ENCODE measurements at places on chromosomes 16 and 17.

DNA sequence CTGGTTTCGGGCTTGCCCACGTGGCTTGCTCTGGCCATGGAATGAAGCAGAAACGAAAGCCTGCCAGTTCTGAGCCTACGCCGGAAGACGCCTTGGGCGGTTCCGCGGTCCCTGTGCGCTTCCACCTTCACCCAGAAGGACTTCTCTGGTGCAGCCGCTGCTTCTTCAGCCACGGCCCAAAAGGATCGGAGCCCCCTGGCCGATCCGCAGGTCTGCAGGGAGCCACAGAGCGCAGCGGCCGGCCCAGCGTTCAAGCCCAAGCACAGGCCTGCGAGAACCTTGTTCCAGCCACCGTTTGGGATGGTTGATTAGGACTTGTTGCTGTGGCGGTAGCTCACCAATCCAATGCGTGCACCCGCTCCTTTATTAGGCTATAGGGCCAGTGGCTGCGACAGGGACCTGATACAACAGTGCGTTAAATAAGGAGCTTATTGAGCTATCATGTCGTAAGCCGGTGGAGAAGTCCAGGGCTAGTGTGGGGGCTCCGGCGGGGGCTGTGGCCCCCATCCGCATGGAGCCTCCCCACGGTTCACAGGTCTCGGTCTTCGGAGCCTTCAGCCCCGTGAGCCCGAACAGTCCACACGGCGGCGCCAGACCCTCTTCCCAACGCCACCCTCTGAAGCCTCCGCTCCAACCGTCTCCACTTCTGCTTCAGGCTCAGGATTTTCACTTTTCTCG, 10.2 kb upstream of the MPP2 start:
- peak; percentile 61 for DNase-seq

- DNase-seq = no peak
Measured at GRCh38 chr17:44959821-44960531, 8.1 kb downstream of the C1QL1 start.

DNA sequence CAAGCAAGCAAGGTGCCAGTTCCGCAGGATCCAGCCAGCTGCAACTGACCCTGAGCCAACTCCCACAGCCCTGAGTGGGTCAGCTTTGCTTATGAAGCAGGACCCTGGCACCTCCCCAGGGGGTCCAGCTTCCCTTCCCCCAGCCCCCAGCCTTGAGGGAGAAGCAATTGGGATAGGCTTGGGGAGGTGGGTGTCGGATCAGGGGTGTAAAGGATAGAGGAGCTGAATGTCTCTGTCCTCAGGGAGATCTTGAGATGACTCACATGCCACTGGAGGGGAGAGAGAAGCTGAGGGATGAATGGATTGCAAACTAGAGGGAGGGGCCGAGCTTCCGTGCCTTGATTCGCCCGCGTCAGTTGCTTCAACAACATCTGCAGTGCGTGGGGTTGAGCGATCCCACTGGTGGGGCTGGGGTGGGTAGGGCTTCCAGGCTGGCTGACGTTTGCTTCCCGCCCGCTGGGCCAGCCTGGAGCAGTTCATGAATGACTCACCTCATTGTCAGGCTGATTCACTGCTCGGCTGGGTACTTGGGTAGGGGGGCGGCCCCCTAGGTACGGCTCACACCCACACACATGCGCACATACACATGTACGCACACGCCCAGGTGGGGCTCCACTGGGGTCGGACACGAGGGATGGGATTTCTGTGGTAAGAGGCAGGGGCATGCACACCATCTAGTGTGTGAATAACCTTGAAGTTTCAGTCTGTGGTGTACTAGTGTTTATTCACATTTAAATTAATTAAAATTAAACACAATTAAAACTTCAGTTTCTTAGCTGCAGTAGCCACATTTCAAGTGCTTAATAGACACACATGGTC, 3.6 kb upstream of the HROB start:
- DNase-seq = peak; percentile 98

GRCh38 chr17:52762794-52763167, 604.3 kb upstream of the CA10 start:
- no peak for DNase-seq

DNA sequence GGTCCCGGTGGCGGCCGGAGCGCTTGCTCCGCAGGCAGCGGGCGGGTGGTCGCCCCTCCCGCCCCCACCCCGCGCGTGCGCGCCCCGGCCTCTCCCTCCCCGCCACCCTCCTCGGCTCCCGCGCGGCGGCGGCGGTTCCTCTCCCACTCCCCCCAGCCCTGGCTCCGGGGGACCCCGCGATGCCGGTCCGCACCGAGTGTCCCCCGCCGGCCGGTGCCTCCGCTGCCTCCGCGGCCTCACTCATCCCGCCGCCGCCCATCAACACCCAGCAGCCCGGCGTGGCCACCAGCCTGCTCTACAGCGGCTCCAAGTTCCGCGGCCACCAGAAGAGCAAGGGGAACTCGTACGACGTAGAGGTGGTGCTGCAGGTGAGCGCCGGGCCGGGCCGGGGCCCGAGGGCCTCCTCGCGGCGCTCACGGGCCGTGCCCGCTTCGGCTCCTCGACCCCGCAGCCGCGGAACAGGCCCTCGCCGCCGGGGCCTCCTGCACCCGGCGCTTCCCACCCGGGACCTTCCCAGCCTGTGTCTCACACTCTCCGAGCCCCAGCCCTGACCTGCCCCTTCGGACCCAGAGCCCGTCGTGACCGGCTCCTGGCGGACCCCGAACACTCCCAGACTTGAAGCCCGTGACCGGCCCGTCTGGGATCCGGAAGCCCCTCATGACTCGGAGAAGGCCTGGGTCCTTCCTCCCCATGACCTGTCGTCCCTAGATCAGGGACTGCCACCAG, 490 bp downstream of the GID4 start:
- peak; percentile 64 for DNase-seq

DNA sequence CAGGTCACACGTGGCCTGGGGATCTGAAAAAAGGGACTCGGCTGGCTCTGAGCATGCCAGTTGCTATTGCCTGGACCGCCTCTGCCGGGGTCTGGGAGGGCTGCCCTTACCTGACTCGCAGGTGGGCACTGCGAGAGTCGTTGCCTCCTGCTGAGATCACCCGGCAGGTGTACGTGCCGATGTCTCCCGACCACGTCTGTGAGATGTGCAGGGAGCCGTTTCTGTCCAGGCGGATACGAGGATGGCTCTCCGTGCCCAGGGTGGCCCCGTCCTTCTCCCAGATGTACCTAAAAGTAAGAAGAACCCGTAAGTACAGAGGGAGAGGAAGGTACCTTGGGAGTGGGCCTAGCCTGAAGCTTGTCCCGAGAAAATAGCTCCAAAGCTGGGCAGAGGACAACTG, 112.0 kb upstream of the CDC42EP4 start:
- DNase-seq = no peak

GRCh38 chr16:179211-180092, 807 bp upstream of the HBQ1 start:
- no peak for DNase-seq

DNA sequence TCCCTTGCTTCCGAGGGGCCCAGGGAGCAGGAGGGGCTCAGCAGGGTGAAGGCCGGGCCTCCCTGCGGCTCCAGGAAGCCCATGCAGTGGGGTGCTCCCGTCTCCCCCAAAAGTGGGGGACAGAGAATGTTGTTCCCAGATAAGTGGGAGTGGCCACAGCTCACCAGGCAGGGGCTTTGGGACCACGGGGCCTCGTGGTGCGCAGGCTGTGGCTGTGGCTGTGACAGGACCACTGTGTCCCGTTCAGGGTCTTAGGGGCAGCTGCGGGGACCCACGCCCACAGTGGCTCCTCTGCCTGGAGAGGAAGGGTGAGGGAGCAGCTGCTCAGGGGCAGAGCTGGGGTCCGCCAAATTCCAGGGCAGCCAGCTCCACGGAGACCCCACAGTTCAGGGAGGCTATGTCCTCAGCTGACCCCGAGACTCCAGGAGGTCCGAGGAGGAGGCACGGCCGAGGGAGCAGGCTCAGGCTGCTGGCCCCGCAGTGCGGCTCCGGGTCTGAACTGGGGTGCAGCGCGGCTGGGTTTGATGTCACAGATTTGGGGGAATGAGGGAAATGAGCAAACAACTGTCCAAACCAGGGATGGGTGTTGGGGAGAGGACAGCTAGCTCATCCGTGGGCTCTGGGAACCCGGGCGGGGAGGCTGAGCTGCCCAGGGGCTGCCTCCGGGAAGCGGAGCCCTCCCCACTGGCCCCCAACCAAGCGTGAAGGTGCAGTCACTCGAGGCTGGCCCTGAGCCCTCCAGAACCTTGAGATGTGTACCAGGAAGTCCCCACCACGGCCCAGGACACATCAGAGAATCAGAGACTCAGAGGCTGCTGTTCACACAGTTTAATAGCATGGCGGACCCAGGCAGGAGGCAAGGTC, 23.4 kb downstream of the TPSD1 start:
- no peak for DNase-seq

GRCh38 chr17:80724775-80725266, 180.2 kb downstream of the RPTOR start:
- DNase-seq = peak; percentile 82

DNA sequence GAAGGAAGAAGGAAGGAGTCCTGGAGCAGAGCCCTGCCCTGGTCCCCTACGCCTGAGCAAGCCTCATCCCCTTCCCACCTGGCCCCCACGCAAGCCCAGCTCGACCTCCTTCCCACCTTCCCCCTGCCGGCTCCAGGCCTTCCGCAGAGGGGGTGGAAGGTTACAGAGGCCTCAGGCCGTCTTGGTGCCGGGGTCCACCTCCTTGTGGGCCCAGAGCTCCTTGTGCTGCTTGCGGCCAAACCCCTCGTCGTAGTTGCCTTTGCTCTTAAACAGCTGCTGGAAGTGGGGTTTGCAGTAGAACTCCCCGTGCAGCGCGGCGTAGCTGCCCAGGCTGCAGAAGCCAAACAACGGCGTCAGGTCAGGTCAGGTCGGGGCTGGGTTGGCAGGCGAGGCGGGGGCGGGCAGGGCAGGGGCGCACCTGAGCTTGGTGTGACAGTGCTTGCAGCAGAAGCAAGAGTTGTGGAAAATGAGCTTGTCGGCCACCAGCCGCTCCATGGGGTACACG, 1.5 kb downstream of the LIMD2 start:
- DNase-seq = no peak

- peak; percentile 79 for DNase-seq
Measured at GRCh38 chr16:29710227-29711219, 31.5 kb downstream of the QPRT start.

DNA sequence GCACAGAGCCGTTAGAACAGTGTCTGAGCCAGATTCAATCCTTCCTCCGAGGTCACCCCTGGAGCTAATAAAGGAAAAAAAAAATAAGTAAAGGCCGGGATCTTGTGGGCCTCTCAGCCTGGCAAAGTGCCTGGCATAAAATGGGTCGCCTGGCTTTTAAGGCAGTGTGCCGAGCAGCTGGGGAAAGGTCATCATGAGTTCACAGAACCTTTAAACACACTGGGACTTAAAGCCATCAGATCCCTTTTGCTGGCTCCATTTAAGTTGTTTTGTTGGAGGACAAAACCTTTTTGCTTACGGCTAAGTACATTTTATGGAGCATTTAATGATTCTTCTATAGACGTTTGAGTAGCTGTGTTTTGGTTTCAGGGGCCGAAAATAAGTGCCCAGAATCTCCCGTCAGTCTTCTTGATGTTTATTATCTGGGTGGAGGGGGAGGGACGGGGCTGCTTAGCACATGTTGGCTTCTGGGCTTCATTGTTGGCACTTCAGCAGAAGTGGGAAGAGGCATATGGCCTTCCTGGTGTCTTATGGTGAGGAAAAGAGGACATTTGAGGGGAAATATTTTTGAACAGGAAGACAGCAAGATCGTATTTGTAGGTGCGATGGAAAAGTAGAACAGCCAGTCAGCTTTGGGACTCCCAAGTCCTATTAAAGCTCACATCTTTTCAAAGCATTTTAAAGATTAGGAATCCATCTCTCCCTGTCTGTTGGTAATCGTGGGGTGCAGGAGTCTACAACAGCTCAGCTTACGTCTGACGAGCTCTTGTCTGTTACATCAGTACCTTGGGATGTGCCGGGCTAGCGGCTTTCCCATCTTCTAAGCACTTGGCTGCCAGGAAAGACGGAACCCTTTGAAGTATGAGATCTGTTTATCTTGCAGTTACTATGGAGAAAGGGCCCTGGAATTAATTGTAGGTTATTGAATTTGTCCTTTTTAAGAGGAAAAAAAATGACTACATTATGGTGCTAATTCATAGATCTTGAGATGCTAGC, 31.1 kb downstream of the RBFOX1 start:
- no peak for DNase-seq

Measured in AG20443 (cell line).